ENCODE measurements at places on chromosomes 7 and 10. TPM values are rescaled to one million over a fixed set of nuclear protein-coding genes. Genes with fewer than 3 reads are reported as not detected.

The IL2RA gene
- polyA plus RNA-seq = not detected

The SGCE gene
- polyA plus RNA-seq = 72.3 TPM

The OR6V1 gene
- polyA plus RNA-seq = not detected

The DNAJC12 gene
- 2.3 TPM for polyA plus RNA-seq

The TMEM26 gene
- 0.28 TPM for polyA plus RNA-seq

The NKX1-2 gene
- not detected for polyA plus RNA-seq

The C10orf67 gene
- 0.16 TPM for polyA plus RNA-seq

The CPVL gene
- 0.34 TPM for polyA plus RNA-seq

The PPP1R17 gene
- not detected for polyA plus RNA-seq

The MAT1A gene
- polyA plus RNA-seq = not detected

The CPA5 gene
- polyA plus RNA-seq = not detected

The WEE2 gene
- not detected for polyA plus RNA-seq

The PKD2L1 gene
- not detected for polyA plus RNA-seq

The APBB1IP gene
- 1.5 TPM for polyA plus RNA-seq

The MMP21 gene
- polyA plus RNA-seq = not detected

All from fibroblast of lung (primary cell).